Activated T-helper 1 cell treated with anti-CD3 and anti-CD28 coated beads, Interleukin-12 subunit alpha, Interleukin-12 subunit beta, Interleukin-2, Interleukin-4 antibody, amounts not matched to agents 30 ng/mL and 10 ng/mL and 1 ng/mL, durations not matched to agents 14 hours and 24 hours and 36 hours (primary cell): ENCODE measurements at places on chromosomes 5 and 9.

GRCh38 chr9:34334337-34334824, 5.0 kb downstream of the NUDT2 start:
- no peak for DNase-seq
- no peak overlapping the region for H3K27ac ChIP-seq
- no peak overlapping the region for H3K4me3 ChIP-seq
- peaks cover 32% of the 10 kb centered on the region for H3K4me1 ChIP-seq

DNA sequence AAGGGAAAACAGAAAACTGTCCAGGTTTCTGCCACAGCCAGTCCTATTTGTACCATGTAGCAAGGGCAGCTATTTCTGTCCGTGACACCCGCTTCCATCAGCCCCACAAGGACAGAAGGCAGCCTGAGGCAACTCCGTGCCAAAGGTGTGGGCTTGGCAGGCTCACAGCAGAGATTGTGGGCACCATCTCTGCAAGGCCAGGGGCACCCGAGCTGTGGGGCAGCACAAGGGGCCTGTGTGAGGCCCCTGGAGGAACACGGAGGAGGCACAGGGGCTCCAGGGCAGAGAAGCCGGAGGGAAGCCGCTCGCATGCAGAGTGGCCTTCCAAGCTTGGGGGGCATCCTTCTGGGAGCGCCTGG, 43.5 kb downstream of the COL23A1 start:
- no peaks in the 10 kb centered on the region for H3K4me1 ChIP-seq
- no peak overlapping the region for H3K4me3 ChIP-seq
- peaks cover 3% of the 10 kb centered on the region for H3K36me3 ChIP-seq
- H3K27me3 ChIP-seq, result peaks cover 1% of the 10 kb centered on the region
- DNase-seq, result no peak

DNA sequence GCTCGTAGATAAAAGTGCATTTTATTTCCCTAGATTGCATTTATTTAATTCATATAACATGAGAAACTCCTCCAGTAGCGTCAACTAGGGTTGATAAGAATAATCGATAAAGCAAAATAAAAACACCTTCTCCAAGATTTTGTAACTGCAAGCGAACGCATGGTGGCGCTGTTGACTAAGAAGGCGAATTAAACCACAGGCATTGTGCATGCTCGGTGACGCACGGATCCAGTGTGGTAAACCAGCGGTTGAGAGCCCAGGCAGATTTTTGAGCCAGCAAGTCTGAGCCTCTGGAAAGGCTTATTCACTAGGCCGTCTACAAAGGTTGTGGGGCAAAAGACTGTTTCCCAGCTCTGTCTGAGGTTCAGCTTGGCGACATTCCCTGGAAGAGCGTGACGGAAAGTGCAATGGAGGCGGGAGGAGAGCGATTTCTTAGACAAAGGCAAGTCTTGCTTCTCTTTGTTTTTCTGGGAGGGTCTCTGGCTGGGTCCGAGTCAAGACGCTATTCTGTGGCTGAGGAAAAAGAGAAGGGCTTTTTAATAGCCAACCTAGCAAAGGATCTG, at the start of gene PCDHB3:
Gene PCDHB3 (plus strand): TSS at position 231 of the 563 bp plus-strand sequence. CDS start 177 bp downstream, at position 408.
- H3K4me3 ChIP-seq, result no peak within 1 kb of the TSS
- H3K4me1 ChIP-seq, result no peaks in the 10 kb centered on the region
- H3K27me3 ChIP-seq, result no peaks in the 10 kb centered on the region
- H3K36me3 ChIP-seq, result peaks cover 2% of the 10 kb centered on the region

DNA sequence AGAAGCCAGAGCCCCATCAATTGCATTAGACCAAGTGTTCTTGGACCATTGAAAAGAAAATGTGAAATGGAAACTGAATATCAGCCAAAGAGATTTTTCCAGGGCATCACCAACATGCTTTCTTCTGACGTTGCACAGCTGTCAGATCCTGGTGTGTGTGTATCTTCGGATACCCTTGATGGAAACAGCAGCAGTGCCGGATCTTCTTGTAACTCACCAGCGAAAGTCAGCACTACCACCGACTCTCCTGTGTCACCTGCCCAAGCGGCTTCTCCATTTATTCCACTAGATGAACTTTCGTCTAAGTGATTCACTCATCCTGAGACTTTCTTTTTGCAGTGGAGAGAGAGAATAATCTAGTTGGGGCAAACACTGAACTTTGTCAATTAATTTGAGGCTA, 75.7 kb downstream of the PIP5K1B start:
- DNase-seq, result no peak
- no peak overlapping the region for H3K4me3 ChIP-seq
- peaks cover 4% of the 10 kb centered on the region for H3K4me1 ChIP-seq
- H3K27me3 ChIP-seq, result no peaks in the 10 kb centered on the region
- H3K36me3 ChIP-seq, result peaks cover 5% of the 10 kb centered on the region
- no peak overlapping the region for H3K27ac ChIP-seq

- peaks cover 1% of the 10 kb centered on the region for H3K27me3 ChIP-seq
- no peak for DNase-seq
- no peaks in the 10 kb centered on the region for H3K4me1 ChIP-seq
- no peak overlapping the region for H3K27ac ChIP-seq
Measured at GRCh38 chr5:128015478-128015877, 68.1 kb upstream of the SLC12A2 start.

DNA sequence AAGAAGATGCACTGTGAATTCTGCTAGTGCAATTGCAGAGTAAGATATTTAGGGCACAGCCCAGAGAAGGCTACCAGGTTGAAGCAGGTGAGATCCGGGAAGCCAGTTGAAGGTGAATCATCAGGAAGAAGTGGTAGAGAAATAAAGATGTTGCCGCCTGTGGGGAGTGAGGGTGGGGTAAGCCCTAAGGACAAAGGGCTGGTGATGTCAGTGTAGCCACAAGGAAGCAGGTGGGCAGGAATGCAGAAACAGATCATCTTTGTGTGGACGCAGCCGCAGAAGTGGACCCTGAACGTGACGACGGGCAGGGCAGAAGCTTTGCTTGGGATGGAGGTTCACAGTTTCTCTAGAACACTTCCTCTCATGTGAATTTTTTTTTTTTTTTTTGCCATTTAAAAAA, 164.2 kb downstream of the ACTL7B start:
- no peak overlapping the region for H3K27ac ChIP-seq
- H3K4me1 ChIP-seq, result no peaks in the 10 kb centered on the region
- no peaks in the 10 kb centered on the region for H3K27me3 ChIP-seq

- no peak overlapping the region for H3K4me3 ChIP-seq
- no peak overlapping the region for H3K27ac ChIP-seq
- H3K36me3 ChIP-seq, result no peaks in the 10 kb centered on the region
- DNase-seq, result no peak
- no peaks in the 10 kb centered on the region for H3K4me1 ChIP-seq
Measured at GRCh38 chr9:76812591-76812990, 48.4 kb downstream of the PCA3 start.

- H3K27me3 ChIP-seq, result peaks cover 31% of the 10 kb centered on the region
- H3K27ac ChIP-seq, result no peak overlapping the region
- H3K4me1 ChIP-seq, result peaks cover 24% of the 10 kb centered on the region
- no peak overlapping the region for H3K4me3 ChIP-seq
- no peak for DNase-seq
Measured at GRCh38 chr9:131282688-131283422, 6.5 kb upstream of the FAM78A start.

- no peaks in the 10 kb centered on the region for H3K27me3 ChIP-seq
- no peak overlapping the region for H3K4me3 ChIP-seq
- H3K36me3 ChIP-seq, result no peaks in the 10 kb centered on the region
- no peak for DNase-seq
- no peak overlapping the region for H3K27ac ChIP-seq
Measured at GRCh38 chr5:115949096-115949495, 13.2 kb upstream of the LVRN start.

GRCh38 chr5:7393921-7394799, 1.8 kb upstream of the ADCY2 start:
- H3K36me3 ChIP-seq, result peaks cover 3% of the 10 kb centered on the region
- peaks cover 33% of the 10 kb centered on the region for H3K27me3 ChIP-seq
- H3K4me3 ChIP-seq, result no peak overlapping the region
- no peak overlapping the region for H3K27ac ChIP-seq

- peaks cover 2% of the 10 kb centered on the region for H3K27me3 ChIP-seq
- H3K4me3 ChIP-seq, result no peak overlapping the region
- DNase-seq, result no peak
Measured at GRCh38 chr5:168123631-168124528, 167.6 kb upstream of the WWC1 start.

DNA sequence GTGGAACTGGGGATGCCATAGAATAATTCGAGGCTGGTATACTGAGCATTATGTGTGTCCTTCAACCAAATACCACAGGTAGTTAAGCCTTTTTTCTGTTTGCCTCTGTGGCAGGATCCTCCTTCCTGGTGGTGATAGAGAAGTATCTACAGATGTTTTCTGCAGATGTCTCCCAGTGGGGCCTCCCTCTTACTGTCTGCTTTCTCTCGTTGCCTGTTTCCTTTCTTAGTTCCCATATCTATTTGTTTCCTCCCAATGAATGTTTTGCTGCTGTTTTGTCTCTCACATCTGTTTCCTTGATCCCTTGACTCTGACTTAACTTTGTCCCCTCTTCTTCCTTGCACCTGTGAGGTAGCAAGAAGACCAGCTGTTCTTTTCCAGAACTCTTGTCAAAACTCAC, 130.9 kb upstream of the NUDT12 start:
- H3K4me1 ChIP-seq, result no peaks in the 10 kb centered on the region
- H3K36me3 ChIP-seq, result no peaks in the 10 kb centered on the region
- no peak overlapping the region for H3K27ac ChIP-seq
- no peaks in the 10 kb centered on the region for H3K27me3 ChIP-seq

DNA sequence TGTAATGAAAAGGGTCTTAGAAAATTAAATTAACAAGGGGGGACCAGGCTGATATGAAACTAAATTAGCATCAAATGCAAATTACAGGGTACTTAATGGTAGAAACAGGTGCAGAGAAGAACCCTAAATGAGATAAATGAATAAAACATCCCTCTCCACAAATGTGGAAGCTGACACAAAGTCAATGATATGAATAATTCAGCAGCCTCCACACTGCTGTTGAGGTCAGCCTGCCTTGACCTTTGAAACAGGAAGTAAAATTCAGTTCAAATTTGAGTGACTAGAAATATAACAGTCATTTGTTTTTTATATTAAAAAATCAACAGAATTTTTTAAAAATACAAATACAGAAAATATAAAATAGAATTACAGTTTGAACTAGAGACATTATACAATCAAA, 40.0 kb downstream of the EBF1 start:
- no peaks in the 10 kb centered on the region for H3K36me3 ChIP-seq
- no peak for DNase-seq
- no peak overlapping the region for H3K4me3 ChIP-seq
- no peak overlapping the region for H3K27ac ChIP-seq

DNA sequence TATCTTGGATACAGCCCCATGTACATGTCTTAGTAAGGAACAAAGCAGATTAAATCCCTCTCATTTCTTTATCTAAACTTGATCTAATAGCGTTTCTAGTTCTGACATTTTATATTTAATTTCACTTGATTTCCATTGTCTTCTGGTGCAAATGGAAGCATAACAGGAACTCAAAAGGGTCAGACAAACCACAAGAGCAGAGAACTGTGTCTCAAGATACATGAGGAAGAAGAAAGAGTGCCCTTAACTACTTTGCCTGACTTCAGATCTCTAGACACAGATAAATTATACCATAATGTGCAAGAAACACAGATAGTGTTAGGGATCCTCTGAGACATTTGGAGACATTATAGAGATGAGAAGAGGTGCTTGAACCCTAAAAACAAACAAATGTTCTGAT, 20.7 kb upstream of the STX17 start:
- H3K4me3 ChIP-seq, result no peak overlapping the region
- no peak for DNase-seq
- peaks cover 2% of the 10 kb centered on the region for H3K27me3 ChIP-seq
- H3K27ac ChIP-seq, result no peak overlapping the region

DNA sequence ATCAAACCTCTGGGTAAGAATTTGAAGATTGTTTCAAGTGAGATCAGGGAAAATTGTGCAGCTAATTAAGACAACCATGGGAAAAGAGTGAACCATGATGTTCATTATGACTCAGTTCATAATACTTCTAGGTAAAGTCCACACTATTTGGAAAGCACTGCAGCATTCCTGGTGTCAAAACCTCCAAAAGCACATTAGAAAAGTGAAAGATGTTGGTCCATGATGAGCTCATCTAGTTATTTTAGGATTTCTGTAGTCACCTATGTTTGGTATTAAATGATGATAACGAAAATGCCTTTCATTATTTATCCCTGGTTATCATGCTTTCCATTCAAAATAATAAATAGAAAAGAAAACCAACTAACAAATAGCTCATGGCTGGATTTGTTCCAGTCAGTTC, 49.1 kb downstream of the PTCD2 start:
- H3K27me3 ChIP-seq, result no peaks in the 10 kb centered on the region
- peaks cover 2% of the 10 kb centered on the region for H3K36me3 ChIP-seq
- H3K27ac ChIP-seq, result no peak overlapping the region
- no peak overlapping the region for H3K4me3 ChIP-seq
- no peak for DNase-seq

GRCh38 chr5:38329132-38329715, 70.9 kb downstream of the EGFLAM start:
- no peak overlapping the region for H3K27ac ChIP-seq
- no peak overlapping the region for H3K4me3 ChIP-seq
- H3K4me1 ChIP-seq, result no peaks in the 10 kb centered on the region
- H3K36me3 ChIP-seq, result no peaks in the 10 kb centered on the region
- no peaks in the 10 kb centered on the region for H3K27me3 ChIP-seq

- no peaks in the 10 kb centered on the region for H3K36me3 ChIP-seq
- H3K27me3 ChIP-seq, result no peaks in the 10 kb centered on the region
- H3K27ac ChIP-seq, result no peak overlapping the region
- no peak for DNase-seq
Measured at GRCh38 chr5:31845361-31845760, 206.4 kb downstream of the PDZD2 start.

- DNase-seq, result no peak
- no peak overlapping the region for H3K4me3 ChIP-seq
- no peaks in the 10 kb centered on the region for H3K27me3 ChIP-seq
Measured at GRCh38 chr5:39484673-39485072, 59.9 kb upstream of the DAB2 start.

DNA sequence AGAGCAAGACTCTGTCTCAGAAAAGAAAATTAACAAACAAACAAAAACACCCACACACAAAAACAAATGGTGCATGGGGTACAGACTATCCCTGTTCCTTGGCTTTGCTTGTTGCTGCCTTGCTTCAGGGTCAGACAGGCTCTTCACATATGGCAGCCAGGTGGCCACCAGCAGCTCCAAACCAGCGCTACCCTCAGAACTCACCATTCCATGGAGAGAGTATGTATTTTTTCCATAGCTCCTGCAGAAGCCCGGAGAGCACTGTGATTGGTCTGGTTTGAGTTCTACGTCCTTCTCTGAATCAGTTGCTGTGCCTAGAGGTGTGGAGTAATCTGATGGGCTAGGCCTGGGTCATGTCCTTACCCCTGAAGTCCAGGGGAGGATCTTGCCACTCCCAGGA, 25.2 kb upstream of the HSPA9 start:
- H3K4me3 ChIP-seq, result no peak overlapping the region
- peaks cover 66% of the 10 kb centered on the region for H3K27me3 ChIP-seq
- no peak for DNase-seq
- peaks cover 20% of the 10 kb centered on the region for H3K4me1 ChIP-seq
- H3K27ac ChIP-seq, result no peak overlapping the region

DNA sequence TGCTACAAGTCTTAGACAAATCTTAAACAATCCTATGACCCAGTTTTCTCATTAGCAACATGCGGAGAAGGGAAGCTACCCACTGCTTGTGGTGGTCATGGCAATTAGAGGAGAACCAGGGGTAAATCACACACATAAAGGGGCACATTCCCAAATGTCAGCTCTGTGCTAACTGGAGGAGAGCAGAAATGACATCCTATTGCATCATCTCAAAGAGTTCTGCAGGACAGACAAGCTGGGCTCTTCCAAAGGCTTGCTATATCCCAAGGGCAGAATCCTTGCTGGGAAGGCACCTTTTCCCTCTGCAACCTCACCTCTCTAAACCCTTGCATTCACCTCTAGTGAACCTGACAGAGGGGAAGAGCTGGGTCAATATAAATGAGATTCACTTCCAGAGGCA, 17.0 kb upstream of the WWC1 start:
- no peaks in the 10 kb centered on the region for H3K36me3 ChIP-seq
- peaks cover 2% of the 10 kb centered on the region for H3K4me1 ChIP-seq
- no peak for DNase-seq
- H3K27me3 ChIP-seq, result peaks cover 13% of the 10 kb centered on the region
